ENCODE measurements at places on chromosomes 5 and 9.
A peak's percentile ranks its signal among the peaks of the same experiment; 100 is the strongest.

GRCh38 chr5:54795284-54795683 lies 190.1 kb downstream of the ESM1 start:
- no peak for DNase-seq

GRCh38 chr9:120877276-120878034 lies 467 bp upstream of the PHF19 start:
- DNase-seq = peak; percentile 91

- no peak for DNase-seq
Observed at GRCh38 chr5:171589461-171589860, 170.0 kb downstream of the FGF18 start.

GRCh38 chr5:180790524-180790923 lies 12.1 kb downstream of the MGAT1 start:
- DNase-seq = no peak

DNA sequence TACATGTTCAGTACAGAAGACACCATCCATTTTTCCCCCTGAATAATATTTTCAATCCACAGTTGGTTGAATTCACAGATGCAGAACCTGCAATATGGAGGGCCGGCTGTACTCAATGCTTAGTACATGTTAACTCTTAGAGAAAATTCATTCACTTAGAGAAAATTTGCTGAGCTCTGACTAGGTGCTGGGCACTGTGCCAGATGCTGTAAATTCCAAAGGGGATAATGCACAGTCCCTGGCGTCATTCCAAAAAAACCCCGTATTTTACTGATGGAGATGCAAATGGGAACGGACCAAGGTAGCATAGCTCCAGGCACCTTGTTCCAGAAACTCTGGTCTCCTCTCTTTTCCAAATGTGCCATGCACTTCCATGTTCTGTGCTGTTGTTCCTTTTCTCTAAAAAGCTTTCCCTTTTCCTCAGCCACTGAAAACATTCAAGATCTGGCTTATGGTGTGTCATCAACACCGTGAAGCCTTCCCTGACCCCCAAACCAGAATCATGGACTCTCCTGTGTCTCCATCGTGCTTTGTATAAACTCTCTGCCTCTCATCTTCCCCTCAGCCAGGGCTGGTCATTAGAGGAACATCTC lies 55.7 kb upstream of the COL15A1 start:
- DNase-seq = peak; percentile 86

GRCh38 chr5:159800131-159800840 lies 116.0 kb upstream of the ADRA1B start:
- DNase-seq = no peak

GRCh38 chr5:28499766-28500290 lies 1461.4 kb upstream of the CDH9 start:
- DNase-seq = no peak

DNA sequence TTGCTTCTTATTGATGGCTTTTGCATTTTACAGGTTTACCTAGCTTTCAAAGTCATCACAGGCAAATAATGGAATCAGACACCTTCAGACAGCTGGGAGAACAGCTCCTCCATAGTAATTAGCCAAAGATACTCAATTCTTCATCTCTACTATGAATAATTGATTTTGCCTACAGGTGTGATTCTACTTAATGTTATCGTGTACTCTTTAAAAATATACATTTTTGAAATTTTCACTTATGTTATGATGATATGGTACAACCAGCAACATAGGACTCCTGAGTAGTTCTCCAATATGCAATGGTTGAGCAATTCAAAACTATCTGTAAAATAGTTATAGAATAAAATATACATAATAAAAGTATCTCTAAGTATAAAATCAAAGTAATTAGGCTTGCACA lies at the start of gene TAS2R1:
Gene TAS2R1 (minus strand): TSS at position 101 of the 400 bp plus-strand sequence. CDS start 319 bp downstream, outside the sequence.
- DNase-seq = no peak

GRCh38 chr5:34687269-34688011 lies 31.3 kb downstream of the RAI14 start:
- no peak for DNase-seq

DNA sequence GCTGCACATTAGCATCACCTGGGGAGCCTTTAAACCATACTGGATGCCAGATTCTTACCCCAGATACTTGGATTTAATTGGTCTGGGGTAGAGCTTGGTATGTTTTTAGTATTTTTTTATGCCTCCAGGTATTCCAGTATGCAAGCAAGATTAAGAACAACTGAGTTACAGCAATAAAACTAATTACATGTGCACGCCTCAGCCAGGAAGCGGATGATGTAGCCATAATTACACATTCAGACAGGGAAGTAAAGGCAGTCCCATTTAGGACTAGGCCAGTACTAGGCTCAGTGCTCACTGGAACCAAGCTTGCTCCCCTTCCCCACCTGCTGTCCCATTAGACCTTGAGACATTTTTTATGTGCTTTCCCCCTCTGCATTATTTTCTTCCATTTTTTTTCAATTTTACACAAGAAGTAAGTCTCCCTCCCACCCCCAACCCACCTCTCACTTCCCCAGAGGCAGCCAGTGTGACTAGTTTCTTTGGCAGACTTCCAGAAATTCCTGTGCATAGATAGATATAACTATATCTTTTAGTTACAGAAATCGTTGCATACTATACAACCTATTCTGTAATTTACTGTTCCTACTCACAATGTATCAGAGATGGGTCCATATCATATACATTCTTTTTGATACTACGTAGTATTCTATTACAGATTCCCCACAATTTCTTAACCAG lies 7.1 kb upstream of the GNAQ start:
- no peak for DNase-seq
